Stimulated activated CD4-positive, alpha-beta T cell treated with anti-CD3 and anti-CD28 coated beads, Interleukin-2, amount 100 ng/mL, for 48 hours (primary cell): ENCODE measurements at places on chromosomes 1 and 21.

DNA sequence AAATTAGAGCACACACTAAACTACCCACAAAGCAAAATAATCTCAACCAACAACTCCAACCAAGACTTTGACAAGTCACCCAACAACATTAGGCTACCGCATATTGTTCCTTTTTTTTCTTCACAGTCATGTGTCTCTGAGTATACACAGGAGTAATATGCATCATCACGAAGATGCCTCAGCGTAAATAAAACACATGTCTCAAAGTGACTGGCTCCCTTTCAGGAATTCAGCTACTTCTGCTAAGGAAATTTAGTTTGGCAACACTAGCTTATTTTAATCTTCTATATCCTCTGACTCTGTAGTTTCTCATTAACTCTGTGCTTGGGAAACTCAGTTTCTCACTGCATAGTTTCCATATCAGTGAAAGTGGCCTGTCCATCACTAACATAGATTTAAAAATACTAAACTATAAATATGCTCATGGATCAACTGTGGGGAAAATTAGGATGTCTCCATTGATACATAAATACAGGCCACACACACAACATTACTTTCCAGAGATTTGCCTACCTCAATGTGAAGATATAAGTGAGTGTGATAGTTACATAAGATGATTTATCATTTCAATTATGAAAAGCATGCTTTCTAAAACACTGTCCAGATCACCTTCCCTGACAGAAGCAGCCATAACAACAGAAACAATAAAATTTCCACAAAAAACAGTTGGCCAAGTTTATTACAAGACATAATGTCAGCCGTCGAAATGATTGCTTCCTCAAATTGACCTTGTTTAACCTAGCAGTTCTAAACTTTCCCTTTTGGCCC is 113.2 kb downstream of the PTGER3 start:
- DNase-seq = no peak

GRCh38 chr1:18470671-18471355 is 9.9 kb upstream of the KLHDC7A start:
- DNase-seq = no peak

DNA sequence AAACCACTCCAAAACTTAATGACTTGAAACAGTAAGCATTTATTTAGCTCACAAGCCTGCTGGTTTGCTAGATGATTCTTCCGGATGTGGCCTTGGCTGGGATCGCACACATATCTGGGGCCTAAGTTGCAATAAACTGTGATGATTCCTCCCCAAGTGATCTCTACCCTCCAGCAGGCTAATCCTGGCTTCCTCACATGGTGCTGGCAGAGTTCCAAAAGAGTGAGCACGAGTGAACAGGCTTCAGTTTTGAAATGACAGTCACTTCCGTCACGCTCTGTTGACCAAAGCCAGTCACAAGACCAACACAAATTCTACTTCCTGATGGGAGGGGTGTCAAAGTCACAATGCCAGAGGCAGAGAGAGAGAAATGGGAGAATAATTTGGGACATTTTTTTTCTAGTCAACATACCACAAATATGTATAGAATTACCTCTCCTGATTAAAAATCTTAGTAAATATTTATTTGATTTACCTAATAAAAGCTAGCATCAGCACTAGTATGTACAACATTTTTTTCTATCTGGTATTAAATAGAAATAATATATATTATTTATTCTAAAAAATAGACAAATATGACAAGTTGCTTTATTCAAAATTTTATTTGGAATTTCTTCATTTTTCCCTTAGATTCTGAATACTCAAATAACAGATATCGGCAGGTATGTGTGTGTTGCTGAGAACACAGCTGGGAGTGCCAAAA is 292.7 kb downstream of the TPR start:
- peak; percentile 2 for DNase-seq

DNA sequence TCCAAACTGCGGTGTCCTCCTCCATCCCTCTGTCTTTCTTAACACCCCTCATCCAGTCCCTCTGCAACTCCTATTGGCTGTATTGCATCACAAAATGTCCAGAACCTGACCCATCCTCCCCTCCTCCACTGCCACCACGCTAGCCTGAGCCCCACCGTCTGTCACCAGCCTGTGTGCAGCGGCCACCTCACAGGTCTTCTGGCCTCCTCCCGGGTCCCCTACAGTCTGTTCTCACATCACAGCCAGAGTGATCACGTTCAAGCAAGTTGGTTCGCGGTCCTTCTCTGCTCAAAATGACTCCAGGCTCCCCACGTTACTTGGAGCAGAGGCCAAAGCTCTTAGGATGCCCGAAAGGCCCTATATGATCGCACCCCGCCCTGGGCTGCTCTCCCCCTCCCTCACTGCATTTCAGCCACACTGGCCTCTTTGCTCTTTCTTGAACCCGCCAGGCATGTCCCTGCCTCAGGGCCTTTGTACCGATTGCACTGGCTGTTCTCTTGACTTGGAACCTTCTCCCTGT is 2.4 kb upstream of the PADI4 start:
- DNase-seq = no peak

GRCh38 chr21:34938089-34938764 is 110.9 kb downstream of the RUNX1 start:
- no peak for DNase-seq

DNA sequence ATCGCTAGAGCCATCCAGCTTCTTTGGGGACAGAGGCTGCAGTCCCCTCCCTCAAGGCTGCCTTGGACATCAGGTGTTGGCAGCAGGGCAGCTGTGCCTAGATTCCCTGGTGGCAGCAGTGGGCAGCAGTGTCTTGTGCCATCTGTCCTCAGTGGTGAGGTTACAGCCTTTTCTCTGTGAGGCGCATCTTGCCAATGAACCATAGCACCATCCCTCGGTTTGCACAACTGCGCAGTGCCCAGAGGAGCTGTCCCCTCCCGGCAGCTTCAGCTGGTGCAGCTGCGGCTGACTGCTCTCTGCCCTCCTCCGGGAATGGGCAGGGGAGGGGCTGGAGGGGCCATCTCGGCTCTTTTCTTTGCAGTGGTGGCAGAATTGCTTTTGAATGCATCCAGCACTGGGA is 59.0 kb upstream of the C8B start:
- no peak for DNase-seq

GRCh38 chr1:68916221-68916902 is 419.5 kb upstream of the DEPDC1 start:
- DNase-seq = no peak

DNA sequence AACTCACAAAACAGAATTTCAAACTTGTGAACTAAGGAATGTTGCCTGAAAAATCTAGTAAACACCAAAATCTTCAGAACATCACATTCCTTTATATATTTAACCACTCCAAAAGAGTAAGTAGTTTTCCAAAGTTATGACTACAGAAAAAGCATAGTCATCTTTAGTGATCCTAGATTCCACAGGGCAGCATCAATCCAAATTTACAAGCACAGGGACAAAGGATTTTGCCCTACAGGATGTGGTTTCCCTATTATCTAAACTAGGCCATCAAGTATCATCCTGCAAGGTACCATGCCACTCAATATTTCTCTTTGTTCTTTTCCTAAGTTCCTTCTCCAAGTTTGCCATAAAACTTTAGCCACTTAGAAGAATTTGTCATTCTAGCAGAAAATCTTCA is 33.0 kb downstream of the COP1 start:
- DNase-seq = no peak

GRCh38 chr1:21625390-21626190 is 43.6 kb downstream of the RAP1GAP start:
- no peak for DNase-seq

DNA sequence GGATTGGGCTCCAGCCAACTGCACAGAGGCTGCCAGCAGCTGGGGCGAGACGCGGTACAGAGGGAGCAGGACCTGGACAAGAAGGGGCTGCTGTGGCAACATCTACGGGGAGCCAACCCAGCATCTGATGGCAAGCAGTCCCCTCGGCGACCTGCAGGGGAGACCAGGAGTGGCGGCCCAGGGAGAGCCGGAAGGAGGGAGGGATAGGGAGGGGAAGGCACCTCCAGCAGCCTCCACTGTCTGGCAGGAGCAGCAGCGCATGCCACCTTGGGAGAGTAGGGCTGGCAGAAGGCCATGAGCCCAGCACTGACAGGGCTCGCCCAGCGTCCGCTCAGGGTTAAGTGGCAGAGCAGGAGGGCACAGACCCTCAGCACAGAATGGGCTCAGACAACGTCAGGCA is 17.3 kb downstream of the CHD5 start:
- no peak for DNase-seq

GRCh38 chr1:223678841-223679240 is 13.3 kb upstream of the CAPN8 start:
- DNase-seq = no peak

- no peak for DNase-seq
These were observed 117.4 kb upstream of the ATP1A1 start for GRCh38 chr1:116255486-116256285.

DNA sequence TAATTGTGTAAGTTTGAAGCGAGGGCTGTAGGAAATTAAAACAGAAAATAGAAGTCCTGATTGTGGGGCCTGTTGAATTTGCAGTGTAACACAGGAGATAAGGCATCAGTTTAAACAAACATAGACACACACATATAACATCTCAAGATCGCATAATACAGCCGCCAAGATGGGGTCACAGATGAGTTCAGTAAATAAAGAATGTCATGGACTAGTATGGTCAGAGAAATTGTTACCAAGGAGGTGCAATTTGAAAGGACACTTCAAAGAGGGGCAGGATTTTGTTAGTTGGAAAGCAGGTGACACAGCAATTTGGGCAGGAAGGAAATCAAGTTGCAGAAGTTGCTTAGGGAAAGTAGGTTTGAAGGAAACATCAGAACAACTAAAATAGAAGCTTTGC is 450.0 kb downstream of the USP25 start:
- DNase-seq = no peak

DNA sequence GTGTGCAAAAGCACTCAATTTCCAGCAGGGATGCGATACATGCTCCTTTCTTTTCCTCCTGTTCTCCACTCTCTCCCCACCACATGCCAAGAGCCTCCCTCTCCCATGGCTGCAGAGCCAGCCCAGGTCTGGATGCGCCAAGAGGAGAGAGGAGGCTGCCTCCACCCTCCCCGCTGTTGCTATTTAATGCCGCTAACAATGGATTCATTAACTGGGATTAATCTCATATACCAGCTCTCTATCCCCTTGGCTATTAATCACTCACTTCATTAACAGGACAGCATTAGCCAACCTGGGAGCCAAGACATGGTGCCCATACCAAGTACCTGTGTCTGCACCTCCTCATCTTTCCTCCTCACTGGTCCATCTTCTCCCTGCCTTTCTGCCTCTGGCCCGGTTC is 49.1 kb upstream of the SCMH1 start:
- DNase-seq = no peak

- DNase-seq = no peak
These were observed 106.2 kb downstream of the TM2D1 start for GRCh38 chr1:61618755-61619154.

DNA sequence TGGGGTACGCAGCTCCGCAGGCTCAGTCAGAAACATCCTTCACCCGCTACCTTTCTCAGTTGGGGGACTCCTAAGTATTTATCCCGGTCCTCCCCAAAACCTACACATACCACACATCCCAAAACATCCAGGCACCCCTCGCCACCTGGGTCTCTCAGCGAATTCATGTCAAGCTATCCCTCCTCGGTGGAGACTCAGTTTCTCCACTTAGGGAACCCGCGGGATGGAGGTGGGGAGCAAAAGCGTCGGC is 1.3 kb upstream of the ZBTB7B start:
- DNase-seq = no peak

GRCh38 chr1:46690931-46691421 is 19.3 kb downstream of the TEX38 start:
- no peak for DNase-seq

DNA sequence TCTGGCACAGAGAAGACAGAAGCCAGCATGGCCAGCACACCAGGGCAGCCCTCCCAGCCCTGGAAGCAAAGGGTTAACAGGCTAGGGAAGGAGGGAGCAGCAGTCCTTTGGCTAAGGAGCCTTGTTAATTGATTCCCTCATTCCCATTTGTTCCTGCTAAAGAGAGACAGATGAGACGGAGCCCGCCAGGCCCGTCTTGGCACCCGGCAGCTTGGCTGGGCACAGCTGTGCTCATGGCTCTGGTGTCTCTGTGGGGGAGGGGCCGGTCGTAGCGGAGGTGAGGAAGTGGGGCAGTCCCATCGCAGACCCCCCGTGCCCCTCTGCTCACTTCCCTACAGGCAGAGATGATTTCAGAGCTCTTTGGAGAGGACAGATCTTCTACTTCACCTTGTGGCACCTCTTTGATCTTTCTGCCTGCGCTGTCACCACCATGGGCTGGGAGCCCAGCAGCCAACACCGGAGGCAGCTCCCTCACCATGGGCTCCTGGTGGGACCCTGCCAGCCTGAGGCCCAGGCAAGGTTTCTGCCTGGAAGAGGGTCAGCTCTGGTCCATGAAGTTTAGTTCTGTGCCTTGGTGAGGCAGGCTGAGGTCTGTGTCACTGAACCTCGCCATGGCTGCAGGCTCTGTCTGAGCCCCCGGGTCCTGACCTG is 38.0 kb downstream of the FOXO6 start:
- no peak for DNase-seq

DNA sequence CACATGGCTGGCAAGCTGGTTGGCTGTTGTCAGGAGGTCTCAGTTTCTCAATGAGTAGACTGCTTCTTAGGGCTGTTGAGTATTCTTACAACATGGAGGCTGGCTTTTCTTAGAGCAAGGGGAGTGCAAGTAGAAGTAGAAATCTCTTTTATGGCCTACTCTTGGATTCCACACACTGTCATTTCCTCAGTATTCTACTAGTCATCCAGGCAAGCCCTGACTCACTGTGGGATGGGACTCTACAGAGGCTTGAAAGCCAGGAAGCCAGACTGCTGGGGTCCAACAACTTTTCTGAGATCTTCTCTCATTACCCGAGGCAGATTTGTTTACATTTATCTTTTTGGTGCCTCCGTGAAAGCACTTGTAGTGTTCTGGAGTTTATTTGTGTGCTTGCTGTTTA is 196.2 kb upstream of the APP start:
- DNase-seq = no peak

- DNase-seq = no peak
These were observed 114.5 kb downstream of the OMA1 start for GRCh38 chr1:58431901-58432620.

DNA sequence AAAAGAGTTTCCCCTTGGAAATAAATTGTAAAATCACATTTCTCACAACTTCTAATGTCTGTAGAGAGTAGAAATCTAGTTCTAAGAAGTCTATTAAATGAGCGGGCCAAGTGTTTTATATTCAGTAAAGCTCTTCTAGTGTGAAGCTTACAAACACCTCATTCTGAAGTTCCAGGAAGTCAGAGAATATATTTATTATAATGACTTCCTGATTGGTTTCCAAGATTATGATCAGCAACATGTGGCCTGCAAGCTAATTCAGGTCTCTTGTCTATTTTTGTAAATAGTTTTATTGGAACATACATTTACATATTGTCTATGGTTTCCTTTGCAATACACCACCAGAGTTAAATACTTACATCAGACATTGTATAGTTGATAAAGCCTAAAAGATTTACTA is 603.9 kb downstream of the AMY1C start:
- no peak for DNase-seq

DNA sequence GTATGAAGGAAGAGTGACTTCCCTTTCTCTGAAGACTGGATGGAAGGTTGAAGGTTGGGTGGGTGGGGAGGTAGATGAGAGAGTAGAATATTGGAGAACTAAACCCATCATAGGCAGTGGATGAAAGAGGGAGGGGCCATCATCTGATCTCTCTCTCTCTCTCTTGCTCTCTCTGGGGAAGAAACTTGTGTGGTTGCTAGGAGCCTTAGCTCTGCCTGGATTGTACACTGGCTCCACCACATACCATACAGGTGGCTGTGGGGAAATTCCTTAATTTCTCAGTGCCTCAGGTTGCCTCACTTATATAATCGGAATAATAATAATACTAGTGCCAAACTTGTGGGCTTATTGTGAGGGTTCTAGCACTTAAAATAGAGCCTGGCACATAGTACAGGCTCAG is 9.5 kb downstream of the XCL1 start:
- DNase-seq = no peak
